ENCODE measurements at places on chromosomes 2 and 18. TPM values are rescaled to one million over a fixed set of nuclear protein-coding genes. Genes with fewer than 3 reads are reported as not detected.

DNA sequence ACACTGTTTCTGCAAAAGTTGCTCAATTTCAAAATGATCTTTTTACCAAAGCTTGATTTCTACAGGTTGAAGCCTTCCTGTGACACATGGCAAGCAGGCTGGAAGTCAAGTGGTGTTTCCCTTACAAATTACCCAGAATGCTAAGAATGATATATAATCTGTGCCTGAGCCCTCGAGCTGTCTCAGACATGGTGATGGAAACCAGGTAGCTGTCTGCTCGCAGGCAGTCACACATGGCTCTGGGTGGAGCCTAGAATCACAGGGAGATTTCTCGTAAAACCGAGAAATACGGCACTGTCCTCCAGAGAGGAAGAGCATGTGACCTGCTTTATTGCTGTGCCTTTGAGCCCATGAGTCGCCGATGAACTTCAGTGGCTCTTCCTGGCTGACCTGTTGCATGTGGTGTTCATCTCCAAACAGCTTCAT lies 392.9 kb downstream of the ZNF521 start:
- H3K36me3 ChIP-seq = no peaks in the 10 kb centered on the region
- DNase-seq = no peak
- no peak overlapping the region for H3K4me3 ChIP-seq
- no peaks in the 10 kb centered on the region for H3K4me1 ChIP-seq
- no peaks in the 10 kb centered on the region for H3K27me3 ChIP-seq

DNA sequence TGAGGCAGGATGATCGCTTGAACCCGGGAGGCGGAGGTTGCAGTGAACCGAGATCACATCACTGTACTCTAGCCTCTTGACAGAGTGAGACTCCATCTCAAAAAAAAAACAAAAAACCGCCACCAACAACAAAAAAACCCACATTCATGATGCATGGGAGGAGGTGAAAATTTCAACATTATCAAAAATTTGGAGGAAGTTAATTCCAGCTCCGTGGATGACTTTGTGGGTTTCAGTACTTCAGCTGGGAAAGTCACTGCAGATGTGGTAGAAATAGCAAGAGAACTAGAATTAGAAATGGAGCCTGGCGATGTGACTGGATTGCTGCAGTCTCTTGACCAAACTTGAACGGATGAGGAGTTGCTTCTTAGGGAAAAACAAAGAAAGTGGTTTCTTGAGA lies 74.3 kb downstream of the PRKCE start:
- DNase-seq = no peak
- no peak overlapping the region for H3K27ac ChIP-seq
- H3K4me1 ChIP-seq = peaks cover 11% of the 10 kb centered on the region
- H3K4me3 ChIP-seq = no peak overlapping the region
- H3K36me3 ChIP-seq = no peaks in the 10 kb centered on the region

GRCh38 chr2:133733901-133734255 lies 165.6 kb upstream of the NCKAP5 start:
- no peak overlapping the region for H3K27ac ChIP-seq
- H3K27me3 ChIP-seq = no peaks in the 10 kb centered on the region
- H3K36me3 ChIP-seq = no peaks in the 10 kb centered on the region
- H3K4me1 ChIP-seq = no peaks in the 10 kb centered on the region
- no peak for DNase-seq

CCDC74B gene
- total RNA-seq = 3.0 TPM

DNA sequence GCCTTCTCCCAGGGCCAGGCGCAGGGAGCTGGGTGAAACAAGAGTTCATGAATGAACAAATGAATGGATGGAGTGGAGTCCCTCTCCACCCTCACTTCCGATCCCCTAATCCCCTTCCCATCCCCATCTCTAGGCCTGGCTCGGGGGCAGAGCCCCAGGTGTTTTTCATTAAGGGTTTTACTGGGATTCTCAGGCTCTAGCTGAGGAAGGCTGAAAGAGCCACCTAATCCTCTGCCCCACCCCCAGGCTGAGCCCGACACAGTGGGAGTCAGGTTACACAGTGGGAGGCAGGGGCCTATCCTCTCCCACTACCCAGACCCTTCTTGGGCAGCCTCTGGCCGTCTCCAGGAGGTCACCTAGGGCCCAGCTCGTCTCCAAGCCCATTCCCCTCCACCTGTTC lies 36.1 kb downstream of the SDC1 start:
- H3K4me1 ChIP-seq = no peaks in the 10 kb centered on the region
- no peaks in the 10 kb centered on the region for H3K36me3 ChIP-seq
- DNase-seq = no peak

DNA sequence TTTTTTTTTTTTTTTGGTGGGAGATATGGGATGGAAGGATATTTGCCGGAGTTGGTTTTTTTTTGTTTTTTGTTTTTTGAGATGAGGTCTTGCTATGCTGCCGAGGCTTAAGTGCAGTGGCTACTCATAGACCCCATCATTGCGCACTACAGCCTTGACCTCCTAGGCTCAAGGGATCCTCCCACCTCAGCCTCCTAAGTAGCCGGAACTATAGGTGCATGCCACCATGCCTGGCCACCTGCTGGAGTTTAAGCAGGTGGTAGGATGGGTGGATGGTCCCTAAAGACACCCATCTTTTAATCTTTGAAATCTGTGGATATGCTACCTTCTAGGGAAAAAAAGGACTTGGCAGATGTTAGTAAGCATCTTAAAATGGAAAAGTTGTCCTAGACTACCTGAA lies 169.8 kb downstream of the TGIF1 start:
- H3K36me3 ChIP-seq = no peaks in the 10 kb centered on the region
- no peak for DNase-seq
- H3K4me1 ChIP-seq = peaks cover 14% of the 10 kb centered on the region
- no peak overlapping the region for H3K27ac ChIP-seq

UGT1A10 gene
- not detected for total RNA-seq

GRCh38 chr18:20996418-20996817 lies 115.2 kb downstream of the ROCK1 start:
- H3K4me1 ChIP-seq = peaks cover 19% of the 10 kb centered on the region
- no peak overlapping the region for H3K4me3 ChIP-seq
- no peaks in the 10 kb centered on the region for H3K27me3 ChIP-seq
- no peak for DNase-seq
- H3K36me3 ChIP-seq = peaks cover 34% of the 10 kb centered on the region

KYNU gene
- total RNA-seq = not detected

- DNase-seq = no peak
- H3K27me3 ChIP-seq = peaks cover 9% of the 10 kb centered on the region
- H3K27ac ChIP-seq = no peak overlapping the region
- no peaks in the 10 kb centered on the region for H3K4me1 ChIP-seq
These were observed 188.3 kb downstream of the FBXO15 start for GRCh38 chr18:73959352-73959751.

DNA sequence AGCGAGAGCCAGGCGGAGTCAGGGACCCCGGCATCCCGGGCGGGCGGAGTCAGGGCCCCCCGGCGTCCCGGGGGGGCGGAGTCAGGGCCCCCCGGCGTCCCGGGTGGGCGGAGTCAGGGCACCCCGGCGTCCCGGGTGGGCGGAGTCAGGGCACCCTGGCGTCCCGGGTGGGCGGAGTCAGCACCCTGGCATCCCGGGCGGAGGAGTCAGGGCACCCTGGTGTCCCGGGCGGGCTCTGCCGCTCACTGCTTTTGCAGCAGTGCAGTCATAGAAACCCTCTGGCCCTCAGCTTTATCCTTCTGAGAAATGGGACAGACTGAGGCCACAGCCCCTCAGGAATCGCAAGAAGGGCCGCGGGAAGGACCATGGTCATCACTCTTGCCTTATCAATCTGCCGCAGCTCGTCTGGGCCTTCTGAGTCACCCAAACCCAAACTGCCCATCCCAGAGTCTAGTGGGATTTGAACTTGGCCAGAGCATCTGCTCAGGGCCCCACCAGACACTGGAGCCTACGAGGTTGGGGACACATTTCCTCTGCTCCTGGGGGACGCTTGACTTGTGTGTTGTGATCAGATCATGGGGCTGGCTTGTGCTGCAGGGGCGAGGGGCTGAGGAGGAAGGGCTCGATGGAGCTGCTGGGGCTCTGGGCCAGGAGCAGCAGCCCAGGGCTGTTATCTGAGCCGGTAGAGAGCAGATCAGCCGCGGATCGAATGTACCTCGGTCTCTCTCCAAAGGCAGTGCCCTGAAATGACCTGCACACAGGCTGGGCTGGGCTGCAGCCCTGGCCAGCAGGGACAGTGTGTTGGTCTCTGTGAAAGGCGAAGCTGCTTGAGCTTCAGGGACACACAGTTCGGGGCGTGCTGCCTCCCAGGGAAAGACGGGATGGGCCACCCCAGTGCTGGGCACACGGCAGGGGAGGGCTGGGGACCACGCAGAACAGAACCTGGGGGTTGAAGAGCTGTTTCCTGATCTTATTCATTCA lies 290.1 kb upstream of the HDAC4 start:
- no peak overlapping the region for H3K27ac ChIP-seq
- peaks cover 6% of the 10 kb centered on the region for H3K27me3 ChIP-seq
- DNase-seq = no peak
- H3K36me3 ChIP-seq = no peaks in the 10 kb centered on the region
- no peaks in the 10 kb centered on the region for H3K4me1 ChIP-seq

- peak overlapping the region; percentile 32 for H3K27ac ChIP-seq
- no peak for DNase-seq
- H3K4me3 ChIP-seq = no peak overlapping the region
- H3K36me3 ChIP-seq = peaks cover 2% of the 10 kb centered on the region
- no peaks in the 10 kb centered on the region for H3K27me3 ChIP-seq
These were observed 85.2 kb upstream of the ITGA4 start for GRCh38 chr2:181371782-181372645.

DNA sequence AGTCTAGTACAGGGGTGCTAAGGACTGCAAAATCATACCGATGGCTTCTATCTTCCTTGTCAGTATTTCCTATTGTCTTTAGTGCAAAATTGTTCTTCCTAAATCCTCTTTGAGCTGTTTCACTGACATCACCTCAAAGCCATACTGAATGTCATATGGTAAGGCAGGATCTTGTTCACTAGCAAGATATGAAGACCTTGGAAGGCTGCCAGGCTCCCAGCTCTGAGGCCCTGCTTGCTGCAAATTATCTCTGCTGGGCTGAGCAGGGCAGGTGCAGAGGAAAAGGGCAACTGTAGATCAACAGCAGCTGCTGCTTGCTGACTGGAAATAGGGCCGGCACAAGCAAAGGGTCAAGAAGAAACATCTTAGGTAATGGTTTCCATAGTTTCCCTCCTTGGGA lies 58.2 kb downstream of the PMAIP1 start:
- no peak overlapping the region for H3K27ac ChIP-seq
- no peak overlapping the region for H3K4me3 ChIP-seq
- DNase-seq = peak; percentile 15
- peaks cover 17% of the 10 kb centered on the region for H3K4me1 ChIP-seq
- H3K27me3 ChIP-seq = peaks cover 6% of the 10 kb centered on the region
- no peaks in the 10 kb centered on the region for H3K36me3 ChIP-seq

GRCh38 chr2:126534478-126534877 lies 121.5 kb upstream of the GYPC start:
- H3K36me3 ChIP-seq = no peaks in the 10 kb centered on the region
- H3K4me3 ChIP-seq = no peak overlapping the region
- H3K4me1 ChIP-seq = peaks cover 5% of the 10 kb centered on the region
- peak; percentile 56 for DNase-seq
- H3K27me3 ChIP-seq = peaks cover 1% of the 10 kb centered on the region
- H3K27ac ChIP-seq = no peak overlapping the region

GRCh38 chr18:77004555-77005380 lies 127.8 kb downstream of the MBP start:
- no peaks in the 10 kb centered on the region for H3K36me3 ChIP-seq
- peak overlapping the region; percentile 38 for H3K27ac ChIP-seq
- peaks cover 22% of the 10 kb centered on the region for H3K4me1 ChIP-seq
- no peaks in the 10 kb centered on the region for H3K27me3 ChIP-seq

UGT1A4 gene
- total RNA-seq = not detected

DNA sequence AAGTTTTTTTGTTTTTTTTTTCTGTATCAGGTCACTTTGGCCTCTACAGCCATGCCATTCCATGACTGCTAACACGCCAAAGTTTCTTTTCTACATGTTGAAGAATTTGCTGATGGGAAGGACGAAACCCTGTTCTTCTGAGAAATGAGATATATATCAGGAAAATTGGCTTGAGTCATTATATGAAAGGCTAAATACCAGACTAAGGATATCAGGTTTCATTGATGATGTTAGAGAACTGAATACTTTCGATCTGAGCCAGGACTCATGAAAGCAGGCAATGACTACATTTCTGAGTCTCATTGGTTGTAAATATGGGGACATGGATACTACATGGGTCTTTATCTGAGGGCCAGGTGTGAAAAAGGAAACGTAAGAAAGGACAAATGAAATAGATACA lies 181.4 kb downstream of the OSR1 start:
- no peak overlapping the region for H3K27ac ChIP-seq
- H3K36me3 ChIP-seq = no peaks in the 10 kb centered on the region
- no peaks in the 10 kb centered on the region for H3K27me3 ChIP-seq
- H3K4me1 ChIP-seq = no peaks in the 10 kb centered on the region
- H3K4me3 ChIP-seq = no peak overlapping the region

- DNase-seq = no peak
- H3K27ac ChIP-seq = no peak overlapping the region
- peaks cover 16% of the 10 kb centered on the region for H3K4me1 ChIP-seq
- peaks cover 27% of the 10 kb centered on the region for H3K27me3 ChIP-seq
These were observed 11.8 kb downstream of the G6PC2 start for GRCh38 chr2:168912901-168913369.

DNA sequence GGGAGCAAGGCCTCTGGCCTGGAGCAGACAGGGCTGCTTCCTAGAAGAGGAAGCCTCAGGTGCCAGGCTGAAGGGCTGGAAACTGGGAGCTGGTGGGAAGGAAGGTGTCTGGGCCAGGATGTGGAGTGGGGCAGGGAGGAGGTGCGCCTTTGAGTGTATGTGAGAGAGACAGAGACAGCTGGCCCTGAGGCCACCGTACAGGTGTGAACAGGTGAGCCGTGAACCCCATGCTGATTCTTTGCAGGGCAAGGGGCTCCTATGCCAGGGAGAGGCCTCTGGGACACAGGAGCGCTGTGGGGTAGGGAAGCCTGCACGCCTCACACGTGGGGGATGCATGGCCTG lies 16.3 kb downstream of the ZFP36L2 start:
- no peaks in the 10 kb centered on the region for H3K36me3 ChIP-seq
- no peak overlapping the region for H3K4me3 ChIP-seq
- DNase-seq = no peak
- peaks cover 25% of the 10 kb centered on the region for H3K4me1 ChIP-seq

- no peaks in the 10 kb centered on the region for H3K36me3 ChIP-seq
- DNase-seq = no peak
- H3K4me3 ChIP-seq = no peak overlapping the region
- no peak overlapping the region for H3K27ac ChIP-seq
- no peaks in the 10 kb centered on the region for H3K4me1 ChIP-seq
These were observed 80.9 kb downstream of the PPP1R1C start for GRCh38 chr2:182066400-182067087.

- no peaks in the 10 kb centered on the region for H3K36me3 ChIP-seq
- no peak for DNase-seq
- no peak overlapping the region for H3K4me3 ChIP-seq
- H3K4me1 ChIP-seq = peaks cover 9% of the 10 kb centered on the region
These were observed 43.6 kb downstream of the VIT start for GRCh38 chr2:36740061-36740460.

All from activated CD8-positive, alpha-beta T cell treated with anti-CD3 and anti-CD28 coated beads for 36 hours (primary cell).